ENCODE measurements at places on chromosomes 1 and 21. TPM values are rescaled to one million over a fixed set of nuclear protein-coding genes. Genes with fewer than 3 reads are reported as not detected.

Gene GPR3
- 1.5 TPM for total RNA-seq

Gene ITLN2
- total RNA-seq = not detected

Gene CDK18
- 1.3 TPM for total RNA-seq

Gene PRAMEF8
- not detected for total RNA-seq

Gene PRKAA2
- 2.6 TPM for total RNA-seq

Gene OR2L3
- total RNA-seq = not detected

Gene ACTL8
- total RNA-seq = 1.6 TPM

Gene KCNA3
- total RNA-seq = not detected

Gene FCGR1A
- not detected for total RNA-seq

Gene CDKN2C
- 12.7 TPM for total RNA-seq

Gene HAPLN2
- total RNA-seq = 0.14 TPM

Gene CYYR1
- not detected for total RNA-seq

Gene CHI3L1
- total RNA-seq = not detected

Gene KCNN3
- total RNA-seq = 0.07 TPM

Gene PIGK
- total RNA-seq = 12.2 TPM

Gene TP73
- 0.39 TPM for total RNA-seq

Gene CORT
- not detected for total RNA-seq

Gene STYXL2
- total RNA-seq = not detected

Gene LYSMD1
- 6.1 TPM for total RNA-seq

Gene VSIG8
- 0.07 TPM for total RNA-seq

Gene ALX3
- total RNA-seq = not detected

Gene PTPRC
- total RNA-seq = not detected

Gene EVI5
- 6.3 TPM for total RNA-seq

Gene CD84
- not detected for total RNA-seq

Gene FOXE3
- 0.08 TPM for total RNA-seq

Gene LRRC38
- total RNA-seq = not detected

Gene FCRL4
- total RNA-seq = not detected

Gene DNASE2B
- total RNA-seq = not detected

Gene ACKR1
- not detected for total RNA-seq

Gene LMOD1
- not detected for total RNA-seq

Gene CSRP1
- 414 TPM for total RNA-seq

Gene SIPA1L2
- 7.5 TPM for total RNA-seq

Gene ANKRD65
- not detected for total RNA-seq

Gene C2CD2
- total RNA-seq = 8.6 TPM

Gene APOBEC4
- not detected for total RNA-seq

Gene EYA3
- total RNA-seq = 6.3 TPM

Gene FAM72C
- 2.8 TPM for total RNA-seq

Gene TTC39A
- 1.9 TPM for total RNA-seq

Gene CHI3L2
- not detected for total RNA-seq

Gene EXO1
- 25.4 TPM for total RNA-seq

Gene RGS13
- total RNA-seq = not detected

Data from A549 treated with RU486 at 1 μM for 4 hours (cell line).